ENCODE measurements at places on chromosomes 7 and 10.

DNA sequence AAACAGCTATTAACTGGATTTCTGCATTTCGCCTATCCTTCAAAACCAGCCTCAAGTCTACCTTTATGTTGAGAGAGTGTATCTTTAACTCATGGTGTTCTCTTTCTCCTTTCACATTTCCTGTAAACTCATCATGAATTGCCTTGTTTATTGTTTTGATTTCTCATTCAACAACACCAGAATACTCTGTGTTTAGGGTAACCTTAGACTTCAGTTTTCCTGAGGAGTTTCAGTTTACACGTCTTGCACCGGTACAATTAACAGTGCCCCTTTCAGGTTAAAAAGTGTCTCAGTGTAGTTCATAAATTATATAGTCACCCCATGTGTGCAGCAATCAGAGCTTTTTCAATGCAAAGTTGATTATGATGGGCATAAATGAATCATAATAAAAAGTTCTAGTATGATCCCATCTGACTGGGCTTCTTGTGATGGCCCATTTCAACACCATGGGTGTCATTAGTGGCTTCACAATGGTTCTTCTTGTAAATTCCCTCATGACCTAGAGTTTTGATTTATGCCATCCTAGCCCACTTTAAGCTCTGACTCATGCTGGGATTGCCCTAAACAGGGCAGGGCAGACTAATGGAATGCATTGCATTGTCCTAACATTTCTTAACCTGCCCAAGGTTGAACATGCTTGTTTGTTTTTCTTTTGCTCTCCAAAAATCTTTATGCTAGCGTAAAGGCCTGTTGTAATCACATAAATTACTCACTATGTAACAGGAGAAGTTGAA, 22.0 kb downstream of the ITGB8 start:
- DNase-seq, result no peak

- peak; percentile 48 for DNase-seq
These were observed 219.8 kb upstream of the FRMD4A start for GRCh38 chr10:14550471-14550981.

DNA sequence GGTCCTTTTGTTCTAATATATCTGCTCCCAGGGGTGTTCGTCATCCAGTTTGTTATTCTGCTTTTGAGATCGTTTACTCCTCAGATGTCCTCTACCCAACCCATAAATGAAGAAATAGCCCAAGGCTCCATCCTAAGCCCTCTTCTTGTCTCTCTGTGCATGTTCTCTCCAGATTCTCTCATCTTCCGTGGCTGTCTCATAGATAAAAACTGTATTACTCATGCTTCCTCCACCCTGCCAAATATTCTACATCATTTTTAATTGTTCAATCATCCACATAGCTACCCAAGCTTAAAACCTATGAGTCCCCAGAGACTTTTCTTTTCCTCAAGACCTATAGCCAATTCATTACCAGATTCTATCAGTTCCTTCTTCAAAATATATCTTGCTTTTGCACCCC, 44.9 kb downstream of the CAV1 start:
- no peak for DNase-seq

DNA sequence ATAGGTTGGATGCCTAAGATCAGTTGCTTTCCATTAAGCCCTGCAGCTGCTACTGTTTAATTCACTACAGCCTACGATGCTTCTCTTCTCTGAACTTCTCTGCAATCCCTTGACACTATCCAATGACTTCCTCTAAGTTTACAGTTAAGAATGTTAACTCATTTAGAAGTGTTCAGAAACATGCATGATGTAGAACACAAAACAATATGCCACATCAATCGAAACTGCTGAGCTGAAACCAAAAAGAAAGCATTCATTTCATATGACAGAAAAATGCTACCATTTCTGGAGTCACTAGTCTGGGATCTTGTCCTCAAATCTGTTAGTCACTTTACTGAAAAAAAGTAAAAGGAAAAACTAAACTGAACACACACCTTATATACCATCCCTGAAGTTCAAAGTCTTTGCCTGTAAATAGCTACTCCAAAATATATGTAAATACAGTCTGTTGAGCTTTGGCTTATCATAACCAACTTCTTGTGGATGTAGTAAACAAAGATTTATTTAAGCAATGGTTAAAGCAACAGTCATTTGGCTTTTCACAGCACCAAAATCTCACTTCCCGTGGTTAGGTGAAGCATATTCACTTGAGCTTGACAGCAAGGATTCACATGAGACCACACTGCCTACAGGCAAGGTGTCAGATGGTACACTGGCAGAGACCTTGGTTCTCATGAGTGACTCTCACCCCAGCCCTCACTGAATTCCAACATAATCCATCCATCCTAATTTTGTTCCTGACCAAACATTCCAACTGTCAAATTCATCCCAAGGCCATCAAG, 187.0 kb downstream of the PPP1R17 start:
- DNase-seq, result no peak

DNA sequence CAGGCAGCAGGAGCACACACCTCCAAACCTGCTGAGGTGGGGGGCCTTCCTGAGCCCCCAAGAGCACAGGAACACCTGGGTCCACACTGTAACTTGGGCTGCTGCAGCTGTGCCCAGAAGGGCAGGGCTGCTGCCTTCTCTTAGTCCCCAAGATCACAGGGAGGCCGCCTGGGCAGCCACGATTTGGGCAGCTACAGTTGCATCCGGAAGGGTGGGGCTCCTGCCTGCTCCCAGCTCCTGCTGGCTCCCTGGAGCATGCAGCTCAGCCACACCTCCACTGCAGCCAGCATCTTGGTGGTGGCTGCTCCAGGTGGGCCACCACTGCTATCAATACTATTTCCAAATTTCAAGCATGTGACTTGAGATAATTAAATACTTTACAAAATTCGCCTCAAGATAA, 38.5 kb upstream of the AGMO start:
- no peak for DNase-seq

- DNase-seq, result no peak
These were observed 49.8 kb downstream of the EPDR1 start for GRCh38 chr7:37970211-37970610.

GRCh38 chr7:91266067-91266688, 1.9 kb downstream of the FZD1 start:
- DNase-seq, result peak; percentile 19

DNA sequence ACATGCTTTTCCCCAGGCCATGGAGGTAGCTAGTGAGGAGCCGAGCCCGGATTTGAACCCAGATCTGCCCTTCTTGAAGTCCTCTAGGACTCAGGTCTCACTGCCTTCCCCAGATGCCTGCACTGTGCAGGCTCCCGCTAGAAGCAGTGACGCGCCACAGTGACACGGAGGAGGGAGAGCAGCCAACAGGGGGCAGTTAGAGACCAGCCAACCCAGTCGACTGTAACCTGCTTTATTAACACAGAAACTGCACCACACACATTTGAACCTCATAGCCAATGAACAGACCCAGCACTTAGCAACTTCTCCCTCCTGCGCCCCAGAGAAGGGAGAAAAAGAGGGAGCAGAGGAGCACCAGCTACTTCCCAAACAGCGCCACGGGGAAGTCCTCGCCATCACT, 27.4 kb downstream of the PILRA start:
- no peak for DNase-seq

GRCh38 chr7:44801890-44802289, 5.4 kb downstream of the PPIA start:
- DNase-seq, result no peak

GRCh38 chr7:144725070-144725469, 110.8 kb downstream of the TPK1 start:
- DNase-seq, result no peak

- no peak for DNase-seq
These were observed 820.7 kb downstream of the GRID1 start for GRCh38 chr10:85545874-85546273.
